ENCODE measurements at places on chromosomes 12 and 14.
A peak's percentile ranks its signal among the peaks of the same experiment; 100 is the strongest.

DNA sequence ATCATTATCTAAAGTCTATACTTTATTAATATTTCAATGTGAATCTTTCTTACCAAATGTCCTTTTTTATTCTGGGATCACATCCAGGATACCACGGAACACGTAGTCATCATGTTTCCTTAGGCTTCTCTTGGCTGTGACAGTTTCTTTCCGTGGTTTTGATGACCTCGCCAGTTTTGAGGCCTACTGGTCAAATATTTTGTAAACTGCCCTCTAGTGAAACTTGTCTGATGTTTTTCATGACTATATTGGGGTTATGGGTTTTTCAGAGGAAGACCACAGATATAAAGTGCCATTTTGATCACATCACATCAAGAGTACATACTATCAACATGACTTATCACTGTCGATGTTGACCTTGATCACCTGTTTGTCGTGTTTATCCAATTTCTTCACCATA, 14.1 kb upstream of the SERPINA6 start:
- DNase-seq, result no peak

DNA sequence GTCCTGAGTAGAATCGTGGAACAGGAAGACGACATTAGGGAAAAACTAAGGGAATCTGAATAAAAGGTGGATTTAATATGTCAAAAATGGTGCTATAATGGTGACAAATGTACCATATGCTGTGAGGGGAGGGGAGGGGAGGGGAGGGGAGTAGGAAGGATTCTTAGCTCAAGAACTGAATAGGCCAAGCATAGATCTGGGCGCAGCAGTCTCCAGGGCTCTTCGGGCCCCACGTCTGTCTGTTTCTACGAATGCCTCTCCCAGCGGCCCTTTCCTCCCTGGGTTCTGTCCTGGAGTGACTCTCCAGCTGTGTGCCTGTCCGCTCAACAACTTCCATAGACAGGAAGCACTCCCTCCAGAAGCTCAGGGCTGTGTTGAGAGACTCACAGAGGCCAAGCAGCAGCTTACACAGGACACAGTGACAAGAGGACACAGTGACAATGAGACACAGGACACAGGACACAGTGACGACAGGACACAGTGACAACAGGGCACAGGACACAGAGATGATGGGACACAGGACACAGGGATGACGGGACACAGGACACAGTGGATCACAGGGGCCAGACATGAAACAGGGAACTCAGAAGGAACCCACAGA, 42.4 kb upstream of the PPP2R5C start:
- DNase-seq, result no peak

- DNase-seq, result no peak
Measured at GRCh38 chr14:77190977-77191376, 9.4 kb downstream of the TMEM63C start.

DNA sequence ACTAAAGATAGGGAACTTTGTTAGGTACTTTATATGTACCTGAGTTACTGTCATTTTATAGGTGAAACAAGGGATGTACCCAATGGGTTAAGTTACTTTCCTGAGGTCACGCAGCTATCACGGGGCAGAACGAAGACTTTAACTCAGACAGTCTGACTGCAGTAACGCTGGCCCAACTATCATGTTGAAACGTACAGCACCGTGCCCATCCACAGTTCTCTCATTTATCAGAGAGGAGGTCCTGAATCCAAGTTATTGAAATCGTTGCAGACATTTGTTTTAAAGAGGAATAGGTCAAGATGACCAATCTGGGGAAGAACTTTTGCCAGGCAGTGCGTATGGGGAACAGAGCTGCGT, 587 bp upstream of the C12orf75 start:
- DNase-seq, result no peak

GRCh38 chr14:100392356-100392755, 69.2 kb downstream of the SLC25A47 start:
- no peak for DNase-seq

DNA sequence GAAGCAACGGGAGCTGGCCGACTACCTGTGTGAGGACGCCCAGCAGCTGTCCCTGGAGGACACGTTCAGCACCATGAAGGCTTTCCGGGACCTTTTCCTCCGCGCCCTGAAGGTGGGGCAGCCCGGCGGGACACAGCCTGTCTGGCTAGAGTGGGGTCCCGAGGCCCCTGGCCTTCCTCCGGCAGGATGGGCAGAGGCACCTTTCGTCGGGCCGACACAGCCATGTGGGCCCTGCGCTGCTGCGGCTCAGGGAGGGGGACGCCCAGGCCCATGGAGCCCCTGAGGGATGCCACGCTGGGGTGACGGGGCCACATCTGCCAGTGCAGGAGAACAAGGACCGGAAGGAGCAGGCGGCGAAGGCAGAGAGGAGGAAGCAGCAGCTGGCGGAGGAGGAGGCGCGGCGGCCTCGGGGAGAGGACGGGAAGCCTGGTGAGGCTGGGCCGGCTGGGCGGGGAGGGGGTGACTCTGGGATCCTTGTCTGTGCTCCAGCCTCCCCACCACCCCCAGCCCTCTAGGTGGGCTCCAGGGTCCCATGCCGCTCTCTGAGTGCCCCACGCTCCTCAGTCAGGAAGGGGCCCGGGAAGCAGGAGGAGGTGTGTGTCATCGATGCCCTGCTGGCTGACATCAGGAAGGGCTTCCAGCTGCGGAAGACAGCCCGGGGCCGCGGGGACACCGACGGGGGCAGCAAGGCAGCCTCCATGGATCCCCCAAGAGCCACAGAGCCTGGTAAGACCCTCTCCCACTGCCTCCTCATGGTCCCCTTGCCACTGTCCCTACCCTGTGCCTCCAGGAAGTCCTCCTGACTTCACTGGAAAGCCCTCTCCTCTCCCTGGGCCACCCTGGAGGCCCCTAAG, 10.9 kb upstream of the ADSS1 start:
- DNase-seq, result no peak

DNA sequence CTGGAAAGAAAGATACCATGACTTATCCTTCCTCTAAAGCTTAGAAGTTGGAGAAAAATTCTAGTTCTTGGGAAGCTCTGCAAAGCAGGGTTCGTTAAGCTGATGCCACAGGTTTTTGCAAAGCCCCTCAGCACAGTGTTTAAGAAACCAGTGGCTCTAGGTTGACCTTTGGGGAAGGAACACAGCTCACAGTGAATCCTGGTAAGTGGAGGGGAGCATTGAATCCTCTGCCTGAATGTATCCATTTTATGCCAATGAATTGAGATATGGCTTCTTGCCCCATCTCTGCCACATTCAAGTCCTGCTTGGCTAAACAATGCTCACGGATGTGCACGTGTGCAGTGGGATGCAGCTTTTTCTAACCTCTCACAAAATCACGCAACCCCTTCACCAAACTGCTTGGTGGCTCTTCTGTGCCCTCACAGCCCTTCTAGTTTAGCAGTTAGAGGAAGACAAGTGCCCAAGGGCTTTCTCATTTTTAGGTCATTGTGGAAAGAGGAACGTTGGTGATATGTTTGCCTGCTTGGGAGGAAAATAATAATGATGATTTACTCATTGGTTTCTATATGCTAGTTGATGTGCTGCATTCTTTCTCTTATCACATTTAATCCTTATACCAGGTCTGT, 111.3 kb downstream of the DAD1 start:
- no peak for DNase-seq

DNA sequence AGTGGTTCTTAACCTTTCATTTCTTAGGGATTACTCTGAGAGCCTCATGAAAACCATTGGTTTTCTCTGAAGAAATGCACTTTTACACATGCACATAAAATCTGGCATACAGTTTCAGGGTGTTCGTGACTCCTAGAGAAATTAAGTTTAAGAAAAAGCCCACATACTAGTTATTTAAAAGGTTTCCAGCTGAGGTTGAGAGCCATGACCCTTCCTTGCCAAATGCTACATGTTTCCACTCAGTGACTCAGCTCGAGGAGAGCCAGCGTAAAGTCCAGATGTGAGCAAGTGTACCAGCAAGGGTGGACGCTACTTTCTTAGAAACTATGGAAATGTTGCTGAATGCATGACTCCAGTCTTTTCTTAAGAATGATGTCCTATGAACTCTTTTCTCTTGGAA, 42.7 kb upstream of the FLRT2 start:
- no peak for DNase-seq

DNA sequence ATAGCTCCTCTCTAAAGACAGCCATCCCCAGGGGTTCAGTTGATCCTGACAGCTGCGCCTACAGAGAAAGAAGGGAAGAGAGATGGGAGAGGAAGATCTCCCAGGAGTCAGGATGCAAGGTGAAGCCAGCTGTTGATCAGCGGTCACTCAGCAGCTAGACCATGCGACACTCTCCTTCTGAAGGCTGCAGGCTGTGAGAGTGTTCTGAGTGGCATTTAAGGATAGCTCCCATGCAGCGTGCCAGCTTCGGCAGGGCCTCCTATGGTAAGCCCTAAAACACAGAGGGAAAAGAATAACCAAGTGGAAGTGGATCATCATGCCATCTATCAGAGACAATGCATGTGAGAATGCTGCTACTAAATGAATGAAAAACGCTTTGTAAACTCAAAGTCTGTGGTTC, 197.9 kb upstream of the NUDT4 start:
- no peak for DNase-seq

GRCh38 chr12:128823216-128823915, 392 bp downstream of the SLC15A4 start:
- peak; percentile 10 for DNase-seq

DNA sequence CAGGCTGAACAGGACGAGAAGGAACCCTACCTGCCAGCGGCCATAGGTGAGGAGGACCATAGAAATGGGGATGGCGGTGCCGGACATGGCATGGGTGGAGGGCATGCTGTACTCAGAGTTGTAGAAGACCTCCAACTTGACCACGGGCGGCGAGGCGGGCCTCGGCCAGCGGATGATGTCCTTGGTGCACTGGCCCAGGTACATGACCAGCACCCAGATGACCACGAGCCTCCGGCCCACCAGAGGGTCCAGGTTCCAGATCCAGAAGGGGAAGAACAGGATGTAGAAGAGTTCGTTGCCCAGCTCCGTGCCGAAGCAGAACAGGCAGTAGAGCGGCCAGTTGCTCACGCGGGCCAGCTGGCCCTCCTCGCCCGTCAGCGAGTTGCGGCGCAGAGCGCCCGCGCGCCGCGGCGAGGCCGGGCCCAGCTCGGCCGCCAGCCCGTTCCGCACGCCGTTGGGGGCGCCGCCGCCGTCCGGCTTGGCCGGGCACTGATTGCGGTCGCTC, 582 bp downstream of the SGPP1 start:
- DNase-seq, result peak; percentile 8

GRCh38 chr14:89956661-89957009, 908 bp downstream of the TDP1 start:
- no peak for DNase-seq

DNA sequence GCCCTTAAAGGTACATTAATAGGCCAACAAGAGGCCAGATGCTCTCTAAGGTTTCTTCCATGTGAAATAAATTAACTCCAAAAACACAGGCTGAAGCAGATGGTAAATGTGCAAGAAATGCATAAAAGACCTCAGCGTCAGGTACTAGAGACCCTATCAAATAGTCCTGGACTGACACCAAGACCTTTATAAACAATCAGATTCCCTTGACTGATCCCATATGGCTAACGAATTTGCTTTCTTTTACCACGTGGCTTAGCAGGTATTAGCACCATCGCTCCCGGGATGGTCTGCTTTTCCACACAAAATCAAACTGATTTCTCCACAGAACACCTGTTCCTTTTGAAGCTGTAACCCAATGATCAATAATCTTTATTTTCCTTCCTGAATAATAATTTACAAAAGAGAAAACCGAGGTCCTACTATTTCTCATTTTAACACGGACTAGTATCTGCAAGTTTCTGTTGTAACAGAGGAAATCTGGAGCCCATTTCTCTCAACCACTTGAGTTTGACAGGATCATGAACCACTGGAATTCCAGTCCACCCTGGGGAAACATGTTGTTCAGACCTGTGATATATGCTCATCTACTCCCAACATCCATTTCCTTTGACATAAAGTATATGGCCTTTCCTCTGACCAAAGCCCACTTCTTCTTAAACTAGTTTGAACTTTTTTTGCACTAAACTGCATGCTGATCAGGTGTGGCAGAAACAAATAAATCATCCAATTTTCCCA, 48.2 kb upstream of the DAAM1 start:
- DNase-seq, result no peak

- DNase-seq, result no peak
Measured at GRCh38 chr12:2895511-2895910, 4.8 kb downstream of the TULP3 start.

GRCh38 chr14:93045965-93046704, 69.6 kb downstream of the ITPK1 start:
- no peak for DNase-seq

GRCh38 chr12:132561427-132562156, 48.8 kb downstream of the LRCOL1 start:
- no peak for DNase-seq

DNA sequence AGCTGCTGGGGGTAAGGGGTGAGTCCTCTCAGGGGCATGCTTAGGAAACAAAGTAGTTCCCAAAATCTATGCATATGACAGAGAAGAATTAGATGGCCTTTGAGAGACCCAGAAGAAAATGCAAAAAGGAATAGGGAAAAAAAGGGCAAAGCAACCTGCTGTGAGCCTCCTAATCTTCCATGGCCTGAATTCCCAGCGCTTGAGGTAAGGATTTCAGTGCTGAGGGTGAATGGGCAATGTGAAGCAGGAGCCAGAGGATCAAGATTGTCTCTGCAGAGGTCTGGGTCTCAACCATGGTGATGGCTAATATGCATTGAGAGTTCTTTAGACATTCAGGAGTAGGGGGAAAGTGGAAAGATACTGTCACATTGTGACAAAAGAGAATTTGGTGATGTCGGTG, 31.5 kb downstream of the GPR65 start:
- DNase-seq, result no peak

- no peak for DNase-seq
Measured at GRCh38 chr14:32513571-32514009, 184.5 kb downstream of the AKAP6 start.

DNA sequence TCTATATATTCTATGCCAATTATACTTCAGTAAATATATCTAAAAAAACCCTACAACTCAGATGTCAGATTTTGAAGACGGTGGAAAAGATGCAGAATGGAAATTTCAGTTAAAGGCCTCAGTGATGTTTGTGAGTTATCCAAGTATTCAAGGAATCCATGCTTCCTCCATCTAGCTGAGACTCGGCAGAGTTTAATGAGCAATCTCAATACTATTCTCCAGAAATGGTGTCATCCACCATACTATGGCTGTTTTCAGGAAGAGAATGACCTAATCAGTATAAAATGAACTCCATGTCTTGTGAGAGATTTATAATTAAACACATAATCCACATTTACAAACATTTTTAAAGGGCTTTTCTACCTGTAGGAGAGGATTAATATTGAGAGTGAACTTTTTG, 66.0 kb downstream of the KLHL28 start:
- no peak for DNase-seq

GRCh38 chr12:63844391-63845341, at the start of gene SRGAP1:
Gene SRGAP1 (plus strand): TSS chr12:63844700. CDS start chr12:63844817, 117 bp downstream.
- no peak for DNase-seq

- no peak for DNase-seq
Measured at GRCh38 chr12:119068129-119068856, 87.0 kb downstream of the SRRM4 start.

DNA sequence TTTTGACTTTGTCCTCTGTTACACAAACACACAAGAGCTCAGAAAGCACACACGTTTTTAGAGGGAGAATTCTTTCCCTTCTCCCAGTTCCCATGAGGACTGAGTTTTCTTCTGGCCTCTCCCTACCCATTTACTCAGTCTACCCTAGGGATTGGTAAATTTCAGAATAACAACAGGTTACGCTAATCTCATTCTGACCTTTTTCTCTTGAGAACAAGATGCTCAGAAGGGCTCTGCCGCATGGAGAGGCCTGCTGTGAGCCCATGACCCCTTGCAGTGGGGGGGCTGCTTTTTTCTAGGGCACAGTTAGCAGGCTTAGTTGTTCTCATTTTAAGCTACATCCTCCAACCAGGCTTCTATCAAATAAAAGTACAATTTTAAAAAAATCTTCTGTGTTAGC, 69.5 kb downstream of the GPR135 start:
- DNase-seq, result no peak

GRCh38 chr12:64085154-64085553, 136.9 kb downstream of the KICS2 start:
- no peak for DNase-seq
